ENCODE measurements at places on chromosomes 12 and 14. TPM values are rescaled to one million over a fixed set of nuclear protein-coding genes. Genes with fewer than 3 reads are reported as not detected.

DNA sequence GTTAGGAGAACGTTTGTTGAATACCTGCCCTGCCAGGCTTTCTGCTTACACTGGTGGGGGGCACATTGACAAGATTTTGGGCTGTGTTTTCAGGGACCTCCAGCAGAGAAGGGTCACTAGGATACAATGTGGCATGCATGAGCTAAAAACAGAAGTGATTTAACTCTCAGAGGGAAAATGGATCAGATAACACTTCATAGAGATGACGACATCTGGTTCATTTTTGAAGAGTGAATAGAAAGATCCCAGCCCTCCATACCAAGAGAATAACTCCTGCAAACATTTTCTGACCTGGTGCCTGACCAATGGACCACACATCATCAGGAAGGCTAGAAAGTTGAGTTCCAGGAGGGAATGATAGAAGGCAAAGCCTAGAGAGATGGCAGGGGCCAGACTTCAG lies 33.7 kb downstream of the CKB start:
- no peaks in the 10 kb centered on the region for H3K4me1 ChIP-seq
- H3K27me3 ChIP-seq: no peaks in the 10 kb centered on the region
- H3K27ac ChIP-seq: no peak overlapping the region
- H3K36me3 ChIP-seq: peaks cover 18% of the 10 kb centered on the region
- H3K4me3 ChIP-seq: no peak overlapping the region

- no peak for DNase-seq
- H3K36me3 ChIP-seq: peaks cover 8% of the 10 kb centered on the region
- H3K27me3 ChIP-seq: peaks cover 9% of the 10 kb centered on the region
- H3K27ac ChIP-seq: peak overlapping the region; percentile 87
Observed at GRCh38 chr12:22626406-22626805, 1.4 kb downstream of the ETNK1 start.

DNA sequence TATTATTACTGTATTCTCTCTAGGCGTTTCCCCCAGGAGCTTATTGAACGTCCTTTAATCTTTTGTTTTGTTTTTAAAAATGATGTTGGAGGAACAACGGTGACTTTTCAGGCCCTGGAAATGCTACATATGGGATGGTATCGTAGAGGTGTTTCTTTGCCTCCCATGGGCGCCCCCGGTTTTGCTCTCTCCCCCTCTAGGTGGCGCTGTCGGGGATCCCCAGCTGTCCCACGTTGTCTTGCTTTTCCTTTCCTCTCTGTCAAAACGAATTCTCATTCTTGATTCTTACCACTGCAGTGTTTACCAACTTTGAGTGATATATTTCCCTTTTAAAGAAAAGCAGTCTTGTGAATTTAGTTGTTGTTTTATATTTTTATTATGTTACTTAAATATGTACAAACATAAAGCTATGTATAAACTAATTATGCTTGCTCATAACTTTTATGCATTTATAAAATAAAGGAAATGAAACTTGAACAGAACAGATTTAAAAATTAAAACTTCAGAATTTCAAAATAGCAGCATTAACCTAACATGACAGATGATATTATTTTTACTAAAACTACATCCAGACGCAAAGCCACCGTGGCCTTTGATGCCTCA lies 171.9 kb downstream of the RGS6 start:
- H3K27me3 ChIP-seq: peaks cover 22% of the 10 kb centered on the region
- no peak for DNase-seq
- H3K4me1 ChIP-seq: no peaks in the 10 kb centered on the region
- no peak overlapping the region for H3K4me3 ChIP-seq

KRT74 gene
- not detected for total RNA-seq

GYS2 gene
- 0.16 TPM for total RNA-seq

GRIP1 gene
- not detected for total RNA-seq

- H3K27me3 ChIP-seq: peaks cover 35% of the 10 kb centered on the region
- H3K4me3 ChIP-seq: no peak overlapping the region
- DNase-seq: no peak
- no peaks in the 10 kb centered on the region for H3K4me1 ChIP-seq
- H3K27ac ChIP-seq: no peak overlapping the region
Observed at GRCh38 chr12:55017416-55017925, 2.3 kb upstream of the NEUROD4 start.

DNA sequence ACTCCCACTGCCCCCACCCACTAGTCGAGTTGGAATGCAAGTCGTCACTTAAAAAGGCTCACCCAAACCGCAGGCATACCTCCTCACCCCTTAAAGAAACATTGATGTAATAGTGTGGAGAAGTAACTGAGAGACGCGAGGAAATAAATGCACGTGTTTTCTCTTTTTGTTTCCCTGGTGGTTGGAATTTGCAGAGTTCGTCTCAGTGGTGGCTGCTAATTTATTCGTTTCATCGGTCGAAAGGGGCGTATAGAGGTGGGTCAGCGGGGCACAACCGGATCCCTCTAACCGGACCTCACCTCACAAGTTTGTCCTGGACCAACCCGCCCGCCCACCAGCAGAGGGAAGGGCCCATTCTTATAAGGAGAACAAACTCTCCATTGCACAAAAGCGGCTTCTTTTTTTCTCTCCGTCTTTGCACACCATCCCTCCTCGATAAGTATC lies 5.0 kb upstream of the NPAS3 start:
- H3K27ac ChIP-seq: no peak overlapping the region
- peaks cover 65% of the 10 kb centered on the region for H3K27me3 ChIP-seq
- no peak overlapping the region for H3K4me3 ChIP-seq
- H3K4me1 ChIP-seq: peaks cover 17% of the 10 kb centered on the region
- no peak for DNase-seq
- H3K36me3 ChIP-seq: peaks cover 2% of the 10 kb centered on the region

DNA sequence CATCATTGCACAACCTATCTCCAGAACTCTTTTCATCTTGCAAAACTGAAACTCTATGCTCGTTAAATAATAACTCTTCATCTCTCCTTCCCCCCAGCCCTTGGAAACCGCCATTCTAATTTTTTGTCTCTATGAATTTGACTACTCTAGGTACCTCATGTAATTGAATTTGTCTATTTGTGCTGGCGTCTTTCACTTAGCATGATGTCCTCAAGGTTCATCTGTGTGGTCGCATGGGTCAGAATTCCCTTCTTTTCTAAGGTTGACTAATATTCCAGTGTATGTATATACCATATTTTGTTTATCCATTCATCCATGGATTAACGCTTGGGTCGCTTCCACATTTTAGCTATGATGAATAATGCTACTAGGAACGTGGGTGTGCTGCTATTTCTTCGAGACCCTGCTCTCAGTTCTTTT lies 80.1 kb downstream of the PLXNC1 start:
- no peak overlapping the region for H3K27ac ChIP-seq
- no peaks in the 10 kb centered on the region for H3K27me3 ChIP-seq
- H3K36me3 ChIP-seq: peaks cover 54% of the 10 kb centered on the region
- DNase-seq: no peak

DNA sequence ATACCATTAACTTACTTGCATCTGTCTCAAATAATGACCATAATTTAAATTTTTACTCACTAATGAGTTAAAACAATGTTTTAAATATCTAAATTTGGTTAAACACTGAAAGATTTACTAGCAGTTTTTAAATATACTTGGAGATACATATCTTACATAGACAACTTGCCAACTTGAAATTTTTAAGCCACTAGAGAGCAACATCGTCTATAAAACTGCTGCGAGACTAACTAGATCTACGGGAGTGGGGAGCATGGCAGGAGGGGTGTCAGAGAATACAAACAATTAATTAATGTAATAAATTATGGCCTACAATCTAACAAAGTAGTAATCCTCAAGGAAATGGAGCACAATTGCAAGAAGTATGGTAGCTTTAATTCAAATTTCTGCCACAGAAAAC lies 120.4 kb downstream of the LRRIQ1 start:
- H3K4me1 ChIP-seq: no peaks in the 10 kb centered on the region
- no peaks in the 10 kb centered on the region for H3K27me3 ChIP-seq
- no peaks in the 10 kb centered on the region for H3K36me3 ChIP-seq

DNA sequence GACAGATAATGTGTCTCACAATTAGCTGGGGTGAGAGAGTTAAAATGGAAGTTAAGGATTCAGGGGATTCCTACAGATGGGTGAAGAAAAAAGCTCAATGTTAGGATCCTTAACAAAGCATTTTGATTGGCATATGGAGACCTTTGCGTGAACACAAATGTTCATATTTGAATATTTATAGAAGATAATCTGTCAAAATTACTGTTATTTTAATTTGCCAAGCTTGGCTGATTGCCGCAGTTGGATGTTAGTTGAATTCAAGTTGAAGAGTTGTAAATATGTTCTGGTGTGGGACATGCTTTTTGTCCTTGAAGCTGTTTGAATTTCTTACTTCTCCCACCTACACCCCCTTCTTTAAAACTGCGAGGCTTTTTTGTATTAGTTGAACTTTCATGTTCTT lies 91.2 kb downstream of the FUT8 start:
- no peak for DNase-seq
- no peak overlapping the region for H3K27ac ChIP-seq
- no peak overlapping the region for H3K4me3 ChIP-seq
- no peaks in the 10 kb centered on the region for H3K27me3 ChIP-seq

DNA sequence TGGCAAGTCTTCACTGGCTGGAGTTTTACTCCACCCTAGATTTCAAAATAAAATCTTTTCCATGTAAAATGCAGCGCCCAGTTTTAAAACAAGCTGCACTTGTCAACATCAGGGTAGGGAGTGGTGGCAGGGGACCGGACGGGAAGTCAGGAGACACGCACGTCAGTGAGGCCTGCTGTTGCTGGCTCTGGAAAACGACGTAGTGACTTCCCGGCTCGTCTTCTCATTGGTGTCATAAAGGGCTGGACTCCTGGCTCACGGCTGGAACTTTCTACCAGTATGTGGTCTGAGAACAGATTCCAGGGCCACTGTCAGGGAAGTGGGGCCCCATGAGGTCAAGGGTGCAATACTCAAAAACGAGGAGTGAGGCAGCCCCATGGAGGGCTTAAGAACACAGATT lies 64.2 kb upstream of the FOXN3 start:
- H3K4me1 ChIP-seq: peaks cover 17% of the 10 kb centered on the region
- H3K27me3 ChIP-seq: no peaks in the 10 kb centered on the region
- H3K27ac ChIP-seq: no peak overlapping the region
- H3K36me3 ChIP-seq: peaks cover 30% of the 10 kb centered on the region
- no peak overlapping the region for H3K4me3 ChIP-seq

- H3K4me3 ChIP-seq: no peak overlapping the region
- peaks cover 2% of the 10 kb centered on the region for H3K27me3 ChIP-seq
- peaks cover 6% of the 10 kb centered on the region for H3K4me1 ChIP-seq
- DNase-seq: no peak
- peaks cover 10% of the 10 kb centered on the region for H3K36me3 ChIP-seq
Observed at GRCh38 chr12:59650588-59651228, 54.9 kb downstream of the SLC16A7 start.

- H3K27me3 ChIP-seq: peaks cover 21% of the 10 kb centered on the region
- peaks cover 11% of the 10 kb centered on the region for H3K36me3 ChIP-seq
- no peak overlapping the region for H3K27ac ChIP-seq
- DNase-seq: no peak
- H3K4me1 ChIP-seq: peaks cover 32% of the 10 kb centered on the region
Observed at GRCh38 chr12:31326736-31327659, 1.0 kb upstream of the SINHCAF start.

CDCA3 gene
- 32.5 TPM for total RNA-seq

DNA sequence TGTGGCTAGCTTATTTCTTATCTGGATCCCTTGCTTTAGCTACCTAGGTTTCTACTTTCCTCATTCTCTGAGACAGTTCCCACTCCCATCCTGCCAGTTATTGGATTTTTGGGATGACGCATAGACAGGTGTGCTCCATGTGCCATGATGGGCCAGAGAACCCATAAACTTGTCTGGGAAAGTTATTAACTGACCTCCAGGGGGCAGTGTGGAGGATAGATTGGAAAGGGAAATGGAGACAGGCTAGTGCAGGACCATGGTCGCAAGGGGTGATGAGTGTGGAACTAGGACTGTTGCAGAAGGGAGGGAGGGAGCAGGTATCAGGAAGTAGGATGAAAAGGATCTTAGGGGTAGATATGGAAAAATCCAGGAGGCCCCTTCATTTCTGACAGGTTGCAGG lies 80.3 kb downstream of the ESRRB start:
- H3K27me3 ChIP-seq: peaks cover 11% of the 10 kb centered on the region
- no peaks in the 10 kb centered on the region for H3K36me3 ChIP-seq

FAM161B gene
- 0.76 TPM for total RNA-seq

DNA sequence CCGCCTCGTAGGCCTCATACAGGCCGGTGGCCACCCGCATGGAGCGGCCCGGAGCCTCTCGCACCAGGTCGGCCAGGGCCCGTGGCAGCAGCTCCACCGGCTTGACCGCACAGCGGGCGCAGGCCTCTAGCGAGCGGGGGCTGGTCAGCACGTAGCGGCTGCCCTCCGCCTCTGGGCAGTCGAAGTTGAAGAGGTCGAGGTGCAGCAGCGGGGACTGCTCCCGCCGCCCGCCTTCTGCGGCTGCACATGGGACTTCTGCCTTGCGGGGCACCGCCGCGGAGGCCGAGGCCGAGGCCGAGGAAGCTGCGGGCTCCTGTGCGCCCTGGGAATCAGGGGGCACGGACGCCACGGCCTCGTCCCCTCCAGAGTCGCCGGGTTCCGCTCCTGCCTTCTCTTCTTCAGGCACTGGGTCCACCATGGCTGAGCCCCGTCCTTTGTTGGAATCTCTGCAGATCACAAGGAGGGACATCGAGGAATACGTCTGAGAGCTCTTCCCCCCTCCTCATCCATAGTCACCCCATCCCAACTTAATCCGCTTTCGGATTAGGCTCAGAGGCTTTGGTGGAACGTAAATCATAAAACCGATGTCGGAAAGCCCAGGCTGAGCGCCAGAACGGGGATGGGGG lies 1.4 kb downstream of the CCDC177 start:
- peaks cover 55% of the 10 kb centered on the region for H3K27me3 ChIP-seq
- H3K27ac ChIP-seq: peak overlapping the region; percentile 29
- peak overlapping the region; percentile 45 for H3K4me3 ChIP-seq
- DNase-seq: no peak

DNA sequence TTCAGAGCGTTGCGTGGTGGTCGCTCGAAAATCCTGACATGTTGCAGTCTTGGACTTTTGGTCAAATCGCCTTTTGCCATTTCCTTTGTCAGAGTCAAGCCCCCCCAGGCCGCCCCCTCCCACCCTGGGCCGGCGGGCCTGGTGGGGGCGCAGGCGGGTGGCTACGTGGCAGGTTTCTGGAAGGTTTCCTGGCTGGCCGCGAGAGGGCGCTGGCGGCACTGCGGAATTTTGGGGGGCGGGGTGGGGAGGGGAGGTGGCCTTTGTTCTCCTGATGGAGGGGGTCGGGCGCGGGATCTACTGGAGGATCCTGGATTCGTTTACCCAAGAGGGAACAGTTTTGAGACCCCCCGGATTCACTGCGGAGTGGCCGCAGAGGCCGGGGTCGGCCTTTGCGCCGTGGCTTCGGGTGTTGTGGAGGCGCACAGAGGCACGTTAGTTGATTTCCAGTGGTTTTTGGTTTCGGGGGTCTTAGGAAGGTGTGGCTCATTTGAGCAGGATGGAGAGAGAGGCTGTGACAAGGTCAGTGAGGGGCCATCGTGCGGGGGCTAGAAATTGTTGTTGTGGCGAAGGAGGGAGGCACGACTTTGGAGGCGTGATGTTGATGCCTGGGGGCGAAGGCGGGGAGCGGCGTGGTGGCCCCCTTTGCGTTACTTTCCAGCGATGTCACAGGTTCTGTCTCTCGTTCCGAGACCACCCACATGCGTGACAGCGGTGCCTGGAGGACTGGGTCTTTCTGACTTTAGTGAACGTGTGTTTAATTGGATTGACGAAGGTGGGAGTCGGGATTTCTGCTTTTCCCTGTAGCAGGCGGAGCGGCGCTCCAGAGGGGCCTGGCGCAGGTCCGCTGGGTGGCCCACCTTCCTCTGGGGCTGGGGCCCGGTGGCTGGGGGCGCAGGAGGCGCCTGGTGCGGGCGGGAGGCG lies 1.4 kb downstream of the MEG3 start:
- H3K36me3 ChIP-seq: peaks cover 2% of the 10 kb centered on the region
- H3K27ac ChIP-seq: no peak overlapping the region
- no peak overlapping the region for H3K4me3 ChIP-seq

GRCh38 chr12:109310247-109311125 lies 1.4 kb upstream of the FOXN4 start:
- peaks cover 69% of the 10 kb centered on the region for H3K27me3 ChIP-seq
- peak overlapping the region; percentile 66 for H3K4me3 ChIP-seq
- H3K27ac ChIP-seq: no peak overlapping the region
- H3K36me3 ChIP-seq: no peaks in the 10 kb centered on the region
- no peak for DNase-seq

All from activated T-helper 1 cell treated with anti-CD3 and anti-CD28 coated beads, Interleukin-12 subunit alpha, Interleukin-12 subunit beta, Interleukin-2, Interleukin-4 antibody, amounts not matched to agents 30 ng/mL and 10 ng/mL and 1 ng/mL, durations not matched to agents 14 hours and 24 hours and 36 hours (primary cell).